ENCODE measurements at places on chromosomes 12 and 14.

GRCh38 chr12:55685671-55686070 is 22.0 kb downstream of the ITGA7 start:
- DNase-seq: no peak

DNA sequence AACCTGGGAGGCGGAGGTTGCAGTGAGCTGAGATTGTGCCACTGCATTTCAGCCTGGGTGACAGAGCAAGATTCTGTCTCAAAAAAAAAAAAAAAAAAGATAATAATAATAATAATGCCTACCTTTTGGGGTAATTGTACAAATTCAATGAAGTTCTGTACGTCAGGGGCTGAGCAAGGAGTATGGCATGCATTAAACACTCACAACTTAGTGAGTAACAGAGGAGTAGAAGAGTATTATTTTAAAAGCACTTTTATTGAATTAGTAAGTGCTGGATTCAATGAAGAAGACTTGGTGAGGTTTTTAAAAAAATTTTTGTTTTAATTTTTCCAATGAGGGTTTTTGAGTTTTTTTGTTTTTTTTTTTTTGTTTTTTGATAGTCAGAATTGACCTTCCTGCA is 783.6 kb upstream of the TBX3 start:
- no peak for DNase-seq

GRCh38 chr14:96455588-96455987 is 46.6 kb upstream of the PAPOLA start:
- DNase-seq: no peak

DNA sequence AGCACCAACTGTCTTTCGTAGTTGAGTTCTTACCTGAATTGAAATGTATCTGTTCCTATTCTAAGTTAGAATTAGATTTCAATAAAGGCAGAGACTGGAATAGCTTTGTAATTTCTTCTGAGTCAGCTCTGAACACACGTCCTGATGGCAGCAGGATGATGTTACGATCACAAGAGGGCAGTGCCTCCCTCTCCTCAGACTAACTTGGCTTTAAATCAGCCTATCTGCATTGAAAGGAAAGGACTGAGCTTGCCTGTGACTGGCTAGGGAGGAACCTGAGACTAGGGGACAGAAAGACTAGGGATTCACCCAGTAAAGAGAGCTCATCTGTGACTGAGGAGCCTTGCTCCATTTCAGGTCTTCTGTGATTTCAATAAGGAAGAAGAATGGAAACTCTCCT is 323.7 kb upstream of the OR4E1 start:
- no peak for DNase-seq

DNA sequence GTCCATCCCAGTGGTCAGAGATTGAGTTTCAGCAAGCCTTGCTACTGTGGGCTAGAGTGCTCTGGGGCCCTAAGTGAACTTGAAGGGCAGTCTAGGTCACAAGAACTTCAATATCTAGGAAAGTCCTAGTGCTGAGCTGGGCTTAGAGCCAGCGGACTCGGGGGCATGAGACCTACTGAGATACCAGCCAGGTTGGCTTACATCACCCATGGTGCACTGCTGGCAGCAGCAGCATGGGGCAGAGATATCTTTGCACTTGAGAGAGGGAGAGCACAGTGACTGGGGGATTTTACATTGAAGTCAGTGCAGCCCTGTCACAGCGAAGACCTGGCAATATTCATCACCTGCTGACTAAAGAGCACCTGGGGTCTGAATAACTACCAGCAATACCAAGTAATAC is 158.3 kb upstream of the PRKD1 start:
- no peak for DNase-seq

DNA sequence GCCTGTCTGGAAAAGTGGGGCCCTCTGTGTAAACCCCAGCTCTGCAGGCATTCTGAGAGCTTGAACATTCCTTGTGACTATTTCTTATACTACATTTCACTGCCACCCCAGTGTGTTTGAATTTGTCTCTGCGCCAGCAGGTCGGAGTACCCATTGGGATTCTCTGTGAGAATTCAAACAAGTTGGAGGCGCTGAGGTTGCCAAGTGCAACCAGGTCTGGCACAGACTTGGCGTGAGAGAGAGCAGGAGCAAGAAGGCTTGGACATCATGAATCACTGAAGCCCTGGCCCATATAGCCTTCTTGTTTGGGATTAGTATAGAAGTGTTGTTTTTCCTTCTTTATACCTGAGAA is 33.0 kb upstream of the ATP2A2 start:
- DNase-seq: no peak

DNA sequence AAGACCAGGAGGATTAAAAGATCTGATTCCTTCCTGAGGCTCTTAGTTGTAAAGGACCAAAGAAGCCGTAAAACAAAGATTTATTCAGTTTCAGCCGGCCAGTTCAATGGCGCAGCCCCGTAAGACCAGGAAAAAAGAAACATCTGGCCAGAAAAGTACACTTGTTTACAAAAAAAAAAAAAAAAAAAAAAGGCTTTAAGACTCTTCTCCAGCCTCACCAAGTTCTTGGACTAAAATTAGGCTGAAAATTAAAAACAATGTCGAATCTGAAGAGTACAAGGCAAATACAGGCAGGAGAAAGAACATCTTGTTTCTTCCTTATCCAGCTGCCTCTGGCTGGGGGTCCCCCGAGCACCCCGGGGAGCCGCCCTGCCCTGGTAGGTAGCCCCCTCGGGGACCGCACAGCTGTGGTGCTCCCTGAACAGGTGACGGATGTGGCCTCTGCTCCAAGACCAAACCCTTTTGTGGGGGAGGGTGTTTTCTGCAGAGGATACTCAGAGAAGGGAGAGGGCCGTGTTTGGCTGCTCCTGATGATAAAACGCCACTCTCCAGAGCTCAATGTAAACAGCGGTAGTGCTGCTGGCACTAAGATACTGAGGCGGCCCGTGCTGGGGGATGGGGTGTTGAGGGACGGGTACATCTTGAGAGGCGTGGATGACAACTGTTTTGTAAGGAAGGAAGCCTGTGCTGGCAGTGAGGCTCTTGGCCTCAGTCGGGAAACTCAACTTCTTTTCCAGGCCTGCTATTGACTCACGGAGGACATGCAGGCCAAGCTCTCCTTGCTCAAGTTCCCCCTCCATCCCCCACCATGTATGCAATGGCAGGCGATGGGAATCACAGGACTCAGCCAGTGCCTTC is 201.0 kb upstream of the DIO3 start:
- DNase-seq: no peak

DNA sequence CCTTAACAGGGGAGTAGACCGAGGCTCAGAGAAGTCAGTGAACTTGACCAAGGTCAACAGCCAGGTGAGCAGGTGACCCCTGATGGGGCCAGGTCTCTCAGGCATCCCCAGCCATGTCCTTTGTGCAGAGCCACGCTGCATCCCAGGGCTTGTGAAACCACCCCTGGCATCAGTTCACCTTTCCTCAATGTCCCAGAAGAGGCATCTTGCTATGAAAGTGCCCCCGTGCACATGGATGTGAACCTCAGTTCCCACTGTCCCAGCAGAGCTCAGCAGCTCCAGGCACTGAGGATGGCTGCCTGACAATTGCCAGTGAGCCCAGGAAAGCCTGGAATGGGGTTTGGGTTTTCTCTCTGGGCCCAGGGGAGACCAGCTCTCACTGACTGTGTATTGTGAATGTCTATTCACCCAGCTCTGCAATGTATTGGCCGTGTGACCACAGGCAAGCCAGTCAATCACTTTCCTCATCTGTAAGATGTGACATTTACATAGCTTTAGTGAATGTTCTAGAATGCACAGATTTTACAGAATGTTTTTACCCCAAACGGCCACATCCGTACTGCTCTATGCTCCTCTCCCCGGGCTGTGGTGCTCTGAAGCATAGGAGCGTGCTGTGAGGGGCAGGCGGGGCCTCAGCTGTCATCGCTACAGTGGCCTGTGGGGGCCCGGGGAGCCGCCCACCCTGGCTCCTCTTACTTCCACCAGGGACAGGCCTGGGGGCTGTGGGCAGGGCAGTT is 4.9 kb downstream of the CACNA2D4 start:
- no peak for DNase-seq

DNA sequence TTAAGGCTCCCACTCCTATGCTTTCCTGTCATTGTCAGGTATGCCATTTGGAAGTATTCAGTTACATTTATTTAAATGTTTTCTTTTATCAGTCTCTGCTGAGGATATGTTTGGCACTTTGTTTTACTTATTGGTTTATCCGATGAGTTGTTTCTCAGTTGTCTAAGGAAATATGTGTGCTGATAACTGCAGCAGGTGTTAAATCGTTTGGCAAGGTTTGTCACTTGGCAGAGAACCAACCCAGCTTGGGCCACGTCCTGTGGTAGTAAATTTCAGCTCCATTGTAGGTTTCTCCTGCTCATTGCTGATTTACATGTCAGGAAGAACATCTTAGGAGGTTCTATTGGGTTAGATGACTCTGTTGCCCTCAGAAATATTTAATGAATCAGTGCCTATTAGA is 22.0 kb upstream of the MGST1 start:
- no peak for DNase-seq

DNA sequence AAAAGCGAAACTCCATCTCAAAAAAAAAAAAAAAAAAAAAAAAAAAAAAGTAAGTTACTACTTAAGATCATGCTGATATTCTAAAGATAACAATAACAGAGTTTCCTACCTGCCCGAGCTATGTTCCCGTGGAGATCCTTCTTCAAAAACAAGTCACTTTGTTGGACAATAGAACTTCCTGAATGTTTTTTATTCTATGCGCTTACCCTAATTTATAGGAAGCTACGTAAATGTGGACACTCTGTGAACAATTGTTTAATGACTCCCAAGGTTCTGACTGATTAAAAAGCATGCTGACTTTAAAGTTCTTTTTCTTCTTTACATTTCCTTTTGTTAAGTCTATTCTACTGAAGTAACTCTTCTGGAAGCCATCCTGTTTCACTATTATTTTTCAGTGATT is 52.5 kb downstream of the FGD4 start:
- DNase-seq: no peak

- no peak for DNase-seq
These were observed 83.5 kb downstream of the RIMBP2 start for GRCh38 chr12:130632642-130633041.

- DNase-seq: no peak
These were observed 9.9 kb downstream of the PEBP1 start for GRCh38 chr12:118145798-118146156.

- no peak for DNase-seq
These were observed 228.9 kb downstream of the ANO2 start for GRCh38 chr12:5716201-5716600.

GRCh38 chr12:93029091-93029490 is 100.0 kb upstream of the EEA1 start:
- DNase-seq: no peak

DNA sequence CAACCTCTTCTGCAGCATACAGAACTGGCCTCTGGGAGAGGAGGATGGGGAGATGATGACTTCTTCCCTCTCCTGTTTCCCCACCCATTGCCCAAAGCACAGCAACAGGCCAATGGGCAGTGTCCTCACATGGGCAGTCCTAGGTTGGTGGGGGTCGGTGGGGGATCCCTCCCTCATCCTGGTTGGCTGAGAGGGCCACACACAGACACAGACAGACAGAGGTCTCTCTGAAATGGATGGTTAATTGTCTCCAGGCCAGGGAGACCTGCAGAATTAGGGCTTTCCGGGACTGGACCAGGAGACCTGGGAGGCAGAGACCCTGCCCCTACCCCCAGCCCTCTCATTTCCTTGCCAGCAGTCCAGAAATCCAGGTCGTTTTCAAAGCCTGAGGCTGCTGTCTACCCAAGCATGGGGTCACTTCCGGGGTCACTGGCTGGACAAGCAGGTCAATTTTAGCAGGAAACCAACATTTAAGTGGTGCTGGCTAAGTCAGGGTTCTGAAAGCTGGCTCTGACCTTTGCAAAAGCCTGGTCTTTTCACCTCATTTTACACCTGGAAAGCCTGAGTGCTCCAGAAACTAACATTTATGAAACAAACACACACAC is 48.6 kb upstream of the TBX3 start:
- no peak for DNase-seq

- DNase-seq: no peak
These were observed 201.7 kb downstream of the TSPAN9 start for GRCh38 chr12:3278681-3279414.

- DNase-seq: no peak
These were observed 11.6 kb upstream of the PPP1CC start for GRCh38 chr12:110754101-110754793.

DNA sequence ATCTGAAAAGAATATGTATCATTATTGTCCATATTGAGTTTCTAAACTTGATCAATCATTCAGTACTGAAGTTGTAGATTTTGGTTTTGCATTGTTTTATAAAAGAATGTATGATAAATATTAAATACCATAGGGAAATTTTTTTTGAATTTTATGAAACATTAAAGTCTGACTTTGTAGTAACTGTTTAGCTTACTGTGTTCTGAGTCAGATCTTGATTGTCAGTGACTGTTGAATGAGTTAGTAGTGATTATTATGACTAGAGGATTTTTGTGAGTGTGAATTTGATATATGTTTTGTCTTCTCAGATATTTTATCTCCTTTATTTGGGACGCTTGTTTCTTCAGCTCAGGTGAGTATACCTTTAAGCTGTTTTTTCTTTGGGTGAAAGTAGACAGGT is 10.1 kb downstream of the TDP1 start:
- no peak for DNase-seq

- no peak for DNase-seq
These were observed 280.6 kb upstream of the PWP1 start for GRCh38 chr12:107404981-107405380.

DNA sequence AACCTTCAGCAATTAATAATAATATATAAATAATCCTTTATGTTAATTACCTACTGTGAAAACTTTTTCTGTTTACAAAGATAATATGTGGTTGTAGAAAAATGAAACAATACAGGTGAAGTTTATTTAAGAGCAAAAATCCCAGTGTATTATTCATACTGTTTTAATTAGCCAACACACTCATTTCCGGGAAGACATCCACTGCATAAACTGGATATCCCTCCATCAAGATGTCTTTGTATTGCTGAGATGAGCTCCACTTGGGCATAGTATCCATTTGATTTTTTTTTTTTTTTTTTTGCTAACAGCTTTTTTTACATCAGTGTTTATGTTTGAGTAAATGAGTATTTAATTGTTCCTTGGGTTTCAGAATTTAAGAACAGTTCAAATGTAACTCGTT is 13.7 kb upstream of the DERA start:
- DNase-seq: no peak

All from SIG-M5 (cell line).